Stimulated activated CD8-positive, alpha-beta memory T cell treated with anti-CD3 and anti-CD28 coated beads, Interleukin-4, amount 100 ng/mL, for 1 hour (primary cell): ENCODE measurements at places on chromosomes 5 and 9.

DNA sequence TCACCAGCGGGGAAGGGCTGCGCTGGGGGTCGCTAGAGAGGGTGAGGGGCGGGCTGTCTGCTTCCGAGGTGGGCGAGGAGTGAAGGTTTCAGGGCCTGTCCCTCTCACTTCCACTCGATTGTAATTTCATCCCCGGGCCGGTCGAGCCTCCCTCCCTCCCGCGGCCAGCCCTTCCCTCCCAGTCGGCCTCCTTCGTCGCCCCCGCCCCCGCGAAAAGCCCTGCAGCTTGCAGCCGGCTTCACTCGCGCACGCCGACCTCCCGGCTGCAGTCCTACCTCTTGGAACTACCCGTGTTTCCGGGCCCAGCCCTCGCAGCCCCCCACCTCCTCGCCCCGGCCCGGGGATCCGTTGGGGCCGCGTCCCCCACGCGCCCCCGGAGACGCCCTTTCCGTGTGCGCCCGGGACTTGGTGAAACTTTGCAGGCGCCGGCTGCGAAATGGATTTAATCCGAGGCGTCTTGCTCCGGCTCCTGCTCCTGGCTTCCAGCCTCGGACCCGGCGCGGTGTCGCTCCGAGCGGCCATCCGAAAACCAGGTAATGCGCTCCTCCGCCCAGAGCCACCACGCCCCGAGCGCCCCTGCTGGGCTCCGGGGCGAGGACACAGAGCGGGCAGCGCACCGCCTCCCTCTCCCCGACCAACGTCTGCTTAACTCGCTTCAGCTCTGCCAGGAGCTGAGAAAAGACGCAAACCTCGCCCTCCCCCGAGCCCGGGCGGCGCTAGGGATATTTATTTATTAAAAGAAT lies at the start of gene EGFLAM:
Gene EGFLAM (plus strand): TSS at position 241 of the 743 bp plus-strand sequence. CDS start 196 bp downstream, at position 437.
- DNase-seq: no peak

- DNase-seq: no peak
These were observed 17.2 kb downstream of the SPTLC1 start for GRCh38 chr9:92097997-92098482.

- DNase-seq: no peak
These were observed 176.8 kb upstream of the PAPPA start for GRCh38 chr9:115976781-115977180.

- DNase-seq: no peak
These were observed 1.9 kb downstream of the SLC36A1 start for GRCh38 chr5:151449297-151449696.

- no peak for DNase-seq
These were observed 13.8 kb downstream of the PDCL start for GRCh38 chr9:122814545-122814944.

DNA sequence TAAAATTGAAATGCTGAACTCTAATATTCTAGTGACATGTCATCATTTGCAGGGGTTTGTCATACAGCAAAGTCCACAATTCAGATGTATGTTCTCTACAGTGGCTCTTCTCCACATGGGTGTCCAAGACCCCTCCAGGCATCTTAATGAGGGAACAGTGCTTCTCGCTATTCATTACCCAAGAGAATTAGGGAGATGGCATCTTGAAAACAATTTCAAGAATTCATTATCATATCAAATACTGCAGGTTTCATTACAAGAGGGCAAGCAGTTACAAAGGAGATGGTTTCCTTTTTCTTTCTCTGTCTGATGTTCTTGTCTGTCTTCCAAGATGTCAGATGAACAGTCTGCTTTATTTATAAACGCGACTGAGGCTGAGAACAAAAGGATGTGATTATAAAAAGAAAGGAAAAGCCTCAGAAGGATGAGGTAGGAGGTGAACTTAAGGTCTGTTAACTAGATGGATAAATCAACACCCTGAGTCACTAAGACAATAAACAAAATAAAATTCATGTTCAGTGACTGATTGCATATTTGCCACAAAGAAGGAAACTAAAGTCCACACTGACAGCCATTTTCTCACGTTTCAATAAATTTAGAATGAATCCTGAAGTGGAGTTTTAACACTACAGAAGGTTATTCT lies 326.7 kb upstream of the EFNA5 start:
- no peak for DNase-seq

GRCh38 chr5:101829255-101829654 lies 466.8 kb downstream of the SLCO4C1 start:
- no peak for DNase-seq

DNA sequence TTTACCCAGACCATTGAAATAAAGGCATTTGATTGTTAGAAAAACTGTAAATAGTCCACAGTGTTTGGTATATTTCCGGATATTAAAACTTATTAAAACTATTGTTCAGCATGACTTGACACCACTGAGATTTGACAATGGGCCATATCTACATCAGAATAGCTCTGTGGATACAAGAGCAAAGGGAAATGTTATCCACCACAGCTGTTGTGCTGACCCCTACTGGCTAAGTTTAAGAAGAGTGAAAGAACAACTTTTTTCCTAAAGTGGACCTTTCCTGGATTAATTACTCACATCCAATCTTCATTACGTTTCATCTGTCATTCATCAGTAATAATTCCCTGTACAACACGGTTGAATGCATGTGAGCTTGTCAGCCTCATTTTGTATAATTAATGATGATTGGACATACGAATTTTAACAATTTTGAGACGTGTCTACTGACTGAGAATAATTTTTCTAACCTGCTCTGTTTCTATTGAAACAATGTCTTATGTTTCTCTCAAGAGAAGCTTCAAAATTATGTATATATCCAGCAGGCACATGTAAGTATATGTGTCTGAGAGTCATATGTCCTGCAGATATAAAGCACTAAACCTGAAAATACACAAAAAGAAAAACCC lies 1952.6 kb downstream of the MAT2B start:
- DNase-seq: no peak

GRCh38 chr5:168714046-168714445 lies 134.9 kb upstream of the PANK3 start:
- DNase-seq: no peak

- no peak for DNase-seq
These were observed 36.3 kb upstream of the CRB2 start for GRCh38 chr9:123319541-123320339.

GRCh38 chr5:165277661-165278060 lies 1772.2 kb downstream of the MAT2B start:
- no peak for DNase-seq

GRCh38 chr5:174101195-174101730 lies 55.8 kb downstream of the NSG2 start:
- no peak for DNase-seq

DNA sequence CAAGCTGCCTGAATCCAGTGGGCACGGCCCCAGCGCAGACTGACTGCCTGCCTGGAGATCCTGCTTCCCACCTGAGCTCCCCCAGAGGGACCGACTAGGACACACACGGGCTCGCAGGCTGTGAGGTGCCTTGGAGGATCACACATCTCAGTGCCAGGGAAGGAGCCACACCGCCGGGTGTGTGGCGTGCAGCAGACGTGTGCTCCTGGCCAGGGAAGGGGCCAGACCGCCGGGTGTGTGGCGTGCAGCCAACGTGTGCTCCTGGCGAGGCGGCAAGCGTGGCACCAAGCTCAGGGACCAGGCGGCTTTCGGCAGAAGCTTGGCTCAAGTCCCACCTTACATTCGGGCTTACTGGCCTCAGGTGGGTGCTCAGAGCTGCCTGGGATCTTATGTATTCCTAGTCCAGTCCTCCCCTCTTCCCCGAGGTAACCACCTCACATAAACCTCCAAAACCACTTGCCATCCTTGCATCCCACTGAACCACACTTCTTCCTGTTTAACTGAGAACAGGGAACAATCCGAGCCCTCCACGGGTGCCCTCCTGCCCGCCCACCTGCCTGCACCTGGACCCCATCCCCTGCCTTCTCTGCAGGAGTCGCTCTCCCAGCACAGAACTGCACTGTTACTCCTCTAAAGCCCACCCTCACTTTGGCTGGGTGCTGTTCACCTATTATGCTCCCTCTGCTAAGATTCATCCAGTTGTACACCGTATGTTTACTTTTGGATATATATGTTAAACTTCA lies 22.4 kb upstream of the MRNIP start:
- no peak for DNase-seq

- DNase-seq: no peak
These were observed 30.7 kb upstream of the GPR21 start for GRCh38 chr9:123002754-123003153.

DNA sequence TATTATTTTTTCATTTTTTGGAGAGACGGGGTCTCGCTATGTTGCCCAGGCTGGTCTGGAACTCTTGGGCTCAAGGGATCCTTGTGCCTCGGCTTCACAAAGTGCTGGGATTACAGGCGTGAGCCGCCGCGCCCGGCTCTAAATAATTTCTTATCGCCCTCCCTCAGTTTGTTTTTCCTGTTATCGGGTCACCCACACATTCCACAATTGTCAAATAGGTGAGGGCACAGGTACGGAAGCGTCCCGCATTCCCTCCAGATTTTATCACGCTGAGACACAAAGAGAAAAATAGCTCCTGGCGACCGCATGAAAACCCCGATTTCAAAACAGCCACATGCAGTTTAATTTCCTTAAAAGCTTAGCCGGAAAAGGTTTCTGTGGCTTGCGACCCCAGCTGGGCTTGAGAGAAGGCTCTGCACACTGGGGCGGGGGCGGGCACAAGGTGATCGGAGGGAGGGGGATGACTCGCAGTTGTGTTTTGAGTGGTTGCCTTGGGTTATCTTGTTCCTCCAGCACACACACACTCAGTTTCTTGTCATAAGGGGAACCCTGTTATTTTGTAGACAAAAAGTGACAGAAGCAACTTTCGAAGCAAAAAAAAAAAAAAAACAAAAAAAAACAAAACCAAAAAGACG lies 717 bp upstream of the IQGAP2 start:
- DNase-seq: peak; percentile 46

DNA sequence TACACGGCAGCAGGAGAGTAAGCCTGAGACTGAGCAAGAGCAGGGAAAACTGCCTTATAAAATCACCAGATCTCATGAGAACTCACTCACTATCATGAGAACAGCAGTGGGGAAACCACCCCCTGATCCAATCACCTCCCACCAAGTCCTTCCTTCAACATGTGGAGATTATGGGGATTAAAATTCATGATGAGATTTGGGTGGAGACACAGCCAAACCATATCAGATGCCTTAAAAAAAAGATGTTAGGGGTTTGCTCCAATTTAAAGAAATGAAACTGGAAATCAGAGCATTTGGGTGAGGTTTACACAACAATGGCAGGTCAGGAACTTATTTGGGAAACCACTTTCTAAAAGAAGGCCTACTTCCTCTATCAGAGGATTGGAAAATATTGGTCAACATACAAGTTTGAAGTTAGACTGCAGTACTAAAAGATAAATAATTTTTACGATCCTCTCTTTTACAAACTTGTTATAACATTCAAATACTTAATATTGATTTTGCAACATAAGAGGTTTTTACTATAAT lies 105.1 kb downstream of the FBN2 start:
- no peak for DNase-seq

DNA sequence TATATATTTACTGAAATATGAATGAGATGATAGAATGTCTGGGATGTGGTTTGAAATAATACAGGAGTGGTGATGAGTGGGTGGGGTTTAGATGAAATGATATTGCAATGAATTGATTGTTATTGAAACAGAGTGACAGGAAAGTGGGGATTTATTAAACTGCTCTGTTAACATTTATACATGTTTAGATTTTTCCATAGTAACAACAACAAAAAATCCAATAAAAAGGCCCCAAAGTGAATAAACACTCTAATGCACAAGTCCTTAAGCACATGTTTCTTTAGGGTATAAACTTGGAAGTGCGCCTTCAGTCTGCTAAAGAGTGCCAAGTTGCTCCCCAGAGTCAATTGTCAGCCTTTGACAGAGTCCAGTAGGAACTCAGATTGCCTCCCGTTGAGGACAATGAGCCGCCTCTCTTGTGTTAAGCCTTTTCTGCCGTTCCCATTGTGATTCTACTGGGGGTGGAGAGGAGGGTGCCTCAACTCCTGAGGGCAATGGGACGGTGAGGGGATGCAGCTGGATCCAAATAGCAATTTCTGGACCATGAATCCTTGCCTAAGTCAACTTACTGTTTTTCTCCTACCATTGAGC lies 112.3 kb downstream of the SLC28A3 start:
- DNase-seq: no peak

DNA sequence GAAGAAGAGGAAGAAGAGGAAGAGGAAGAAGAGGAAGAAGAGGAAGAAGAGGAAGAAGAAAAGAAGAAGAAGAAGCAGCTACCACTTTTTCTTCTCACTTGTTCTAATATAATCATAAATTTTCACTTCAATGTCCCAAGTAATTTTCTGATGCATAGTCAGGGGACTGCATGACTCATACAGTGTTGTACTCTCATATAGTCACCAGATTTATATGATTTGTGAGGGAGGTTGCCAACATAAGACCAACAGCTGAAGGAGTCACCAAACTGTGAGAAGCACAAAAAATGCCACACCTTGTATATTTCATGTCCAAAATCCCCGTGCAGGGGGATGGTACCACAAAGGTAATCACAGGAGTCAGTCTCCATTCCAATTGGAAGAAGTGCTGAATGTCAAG lies 32.7 kb upstream of the DMRTA1 start:
- DNase-seq: no peak

GRCh38 chr9:103709366-103709765 lies 384.7 kb upstream of the SMC2 start:
- no peak for DNase-seq

GRCh38 chr9:37038943-37039464 lies 4.9 kb upstream of the PAX5 start:
- DNase-seq: no peak

GRCh38 chr5:152106571-152106970 lies 181.9 kb upstream of the GLRA1 start:
- DNase-seq: no peak

GRCh38 chr9:114207034-114207810 lies 51.9 kb downstream of the COL27A1 start:
- no peak for DNase-seq

DNA sequence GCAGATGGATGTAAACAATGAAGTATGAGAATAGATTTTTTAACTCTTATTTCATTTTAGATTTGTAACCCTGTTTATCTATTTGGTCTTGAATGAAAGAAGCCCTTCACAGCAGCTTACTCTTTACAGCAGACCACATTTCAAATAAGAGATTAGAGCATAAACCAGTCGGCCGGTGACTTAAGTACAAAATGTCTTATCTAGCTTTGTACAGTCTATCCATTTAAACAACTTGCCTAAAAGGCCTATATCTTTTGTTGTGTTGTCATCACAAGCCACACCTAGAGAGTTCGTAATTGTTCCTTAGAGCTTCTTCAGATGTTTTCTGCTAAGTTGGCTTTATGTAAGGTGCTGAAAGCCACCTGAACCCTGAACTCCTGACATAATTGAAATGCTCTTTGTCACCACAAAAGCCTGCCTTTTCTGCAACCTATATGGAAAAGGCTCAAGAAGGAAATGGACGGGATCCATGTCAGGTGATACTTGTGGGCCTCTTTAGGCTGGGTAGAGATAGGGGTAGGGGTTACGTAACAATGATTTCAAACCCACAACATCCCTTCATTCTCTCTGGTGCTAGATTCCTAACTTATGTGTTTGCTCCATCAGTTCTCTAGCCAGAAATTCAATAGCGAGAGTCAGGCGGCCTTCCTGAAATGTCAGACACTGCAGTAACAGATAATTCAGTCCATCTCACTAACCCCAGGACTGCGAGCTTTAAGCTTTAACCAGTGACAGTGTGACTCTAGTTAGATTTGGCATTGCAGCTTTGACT lies 162.5 kb downstream of the CD180 start:
- no peak for DNase-seq

- no peak for DNase-seq
These were observed 52.8 kb upstream of the RPL26L1 start for GRCh38 chr5:172906436-172906835.
